ENCODE measurements at places on chromosomes 7 and 10. TPM values are rescaled to one million over a fixed set of nuclear protein-coding genes. Genes with fewer than 3 reads are reported as not detected.

The SYT15 gene
- polyA plus RNA-seq = 4.4 TPM

The PNLIP gene
- polyA plus RNA-seq = 0.39 TPM

DNA sequence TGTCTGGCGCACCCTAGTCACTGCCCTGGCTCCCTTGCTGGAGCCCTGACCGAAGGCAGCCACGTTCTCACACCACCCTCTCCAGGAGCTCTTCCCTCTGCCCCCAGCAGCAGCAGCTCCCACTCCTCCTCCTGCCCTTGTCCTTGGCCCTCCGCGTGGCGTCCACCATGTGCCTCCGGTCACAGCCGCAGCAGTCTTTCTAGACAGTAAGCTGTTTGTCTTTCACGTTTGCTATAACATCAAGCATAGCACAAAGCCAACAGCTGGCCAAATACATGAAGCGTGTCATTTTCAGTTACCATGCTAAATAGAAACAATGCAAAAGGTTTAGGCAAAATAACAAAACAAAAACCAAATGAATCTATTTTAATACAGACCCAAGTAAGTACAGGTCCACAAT, 3.3 kb downstream of the PITRM1 start:
- peak; percentile 9 for DNase-seq

DNA sequence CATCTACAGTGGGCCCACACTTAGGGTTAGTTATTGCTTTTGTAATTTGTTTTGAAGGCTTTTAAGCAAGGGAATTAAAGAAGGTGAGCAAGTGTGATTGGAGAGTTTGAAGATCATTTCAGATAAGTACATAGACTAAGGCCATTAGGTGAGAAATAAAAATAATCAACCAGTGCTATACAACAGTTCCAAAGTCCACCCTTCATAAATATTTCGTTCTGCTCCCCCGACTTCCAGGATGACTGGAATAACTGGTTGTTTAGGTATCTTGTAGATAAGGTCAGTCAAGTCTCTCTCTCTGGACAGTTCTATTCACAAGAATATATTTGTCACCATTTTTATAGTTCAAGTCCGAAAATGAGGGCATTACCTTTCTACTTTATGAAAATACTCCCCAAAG, 98.0 kb upstream of the MBL2 start:
- no peak for DNase-seq

DNA sequence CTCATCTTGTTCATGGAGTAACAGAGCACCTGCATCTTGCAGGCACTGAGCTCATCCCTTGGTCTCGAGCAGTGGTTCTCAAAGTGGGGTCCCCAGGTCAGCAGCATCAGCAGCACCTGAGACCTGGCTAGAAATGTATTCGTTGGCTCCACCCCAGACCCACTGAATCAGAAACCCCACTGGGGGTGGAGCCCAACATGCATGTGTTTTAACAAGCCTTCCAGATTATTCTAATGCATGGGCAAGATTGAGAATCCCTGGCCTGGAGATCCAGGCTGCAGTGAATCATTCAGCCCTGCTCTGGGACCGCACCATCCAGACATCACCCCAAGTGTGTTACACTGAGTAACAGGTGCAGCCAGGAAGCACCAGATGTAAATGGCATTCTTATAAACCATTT, 85.1 kb upstream of the PPIF start:
- DNase-seq = no peak

All from hindlimb muscle (tissue), 1 donor.